ENCODE measurements at places on chromosomes 4 and X.

- no peak for DNase-seq
Observed at GRCh38 chr4:54737421-54737820, 79.7 kb downstream of the KIT start.

- no peak for DNase-seq
Observed at GRCh38 chrX:154542723-154543424, 3.8 kb downstream of the G6PD start.

- no peak for DNase-seq
Observed at GRCh38 chr4:79743014-79743413, 330.0 kb downstream of the ANTXR2 start.

DNA sequence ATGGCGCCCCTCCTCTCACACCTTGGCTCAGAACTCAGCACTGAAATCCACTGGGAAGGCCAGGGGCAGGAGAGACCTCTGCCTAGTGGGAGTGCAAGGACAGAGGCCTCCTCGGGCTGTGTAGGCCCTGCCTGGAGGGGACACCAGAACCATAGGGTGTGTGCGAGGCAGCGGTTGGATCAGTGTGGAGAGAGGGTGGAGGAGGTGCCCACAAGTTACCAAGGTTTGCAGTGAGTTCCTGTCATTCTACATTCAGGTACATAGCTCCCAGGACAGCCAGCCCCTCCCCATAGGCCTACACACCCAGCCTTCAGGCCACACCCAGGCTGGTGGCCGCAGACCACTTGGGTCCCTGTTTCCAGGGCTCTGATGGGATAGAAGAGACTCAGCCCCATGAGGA is 19.2 kb upstream of the SPON2 start:
- no peak for DNase-seq

DNA sequence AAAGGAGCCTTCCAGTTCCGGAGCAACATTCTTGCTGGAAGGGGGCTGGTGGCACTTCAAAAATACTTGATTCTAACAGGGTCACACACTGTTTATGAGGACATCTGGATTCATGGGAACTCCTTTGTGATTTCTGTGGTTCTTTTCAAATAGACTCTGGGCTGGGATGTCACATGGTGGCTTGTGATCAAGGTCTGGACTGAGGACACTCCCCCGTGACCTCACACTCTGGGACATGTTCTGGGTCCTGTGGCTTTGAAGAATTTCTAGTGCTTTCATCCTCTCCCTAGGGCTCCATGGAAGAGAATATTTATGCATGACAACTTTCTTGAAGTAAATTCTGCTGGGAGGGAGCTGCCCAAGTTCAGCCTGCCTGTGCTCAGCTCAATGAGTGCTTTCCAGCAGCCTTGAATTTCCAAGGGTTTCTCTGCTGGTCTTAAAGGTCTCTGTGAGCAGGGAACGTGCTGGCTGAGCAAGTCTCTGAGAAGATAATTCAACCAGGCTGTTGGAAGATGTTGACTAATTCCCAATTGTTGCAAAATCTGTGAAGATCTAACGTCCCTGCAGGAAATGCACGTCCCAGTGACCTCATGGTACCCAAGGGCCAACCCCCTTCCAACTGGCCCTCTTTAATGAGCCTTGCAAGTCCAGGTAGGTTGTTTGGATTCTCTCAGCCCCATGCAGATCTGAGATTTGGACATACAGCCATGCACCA is 36.3 kb downstream of the GPR143 start:
- no peak for DNase-seq

GRCh38 chr4:87916626-87917025 is 58.9 kb upstream of the SPP1 start:
- DNase-seq = no peak

DNA sequence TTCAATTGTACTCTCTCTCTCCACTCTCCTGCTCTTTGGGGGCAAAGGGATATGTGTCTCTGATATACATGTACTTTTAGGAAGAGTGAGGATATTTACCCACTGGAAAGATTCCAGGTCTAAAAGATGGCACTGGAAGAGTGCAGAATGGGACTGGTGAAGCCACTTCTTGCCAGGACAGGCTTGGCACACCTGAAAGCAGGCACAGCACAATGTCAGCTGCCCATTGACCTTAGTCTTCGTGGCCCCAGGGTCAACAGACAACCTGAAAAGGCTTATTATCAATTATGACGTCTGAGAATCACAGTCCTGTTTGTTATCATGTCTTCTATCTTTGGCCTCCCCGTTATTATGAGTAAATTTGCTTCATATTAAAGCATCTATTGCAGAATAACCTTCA is 86.7 kb upstream of the PAK3 start:
- no peak for DNase-seq

DNA sequence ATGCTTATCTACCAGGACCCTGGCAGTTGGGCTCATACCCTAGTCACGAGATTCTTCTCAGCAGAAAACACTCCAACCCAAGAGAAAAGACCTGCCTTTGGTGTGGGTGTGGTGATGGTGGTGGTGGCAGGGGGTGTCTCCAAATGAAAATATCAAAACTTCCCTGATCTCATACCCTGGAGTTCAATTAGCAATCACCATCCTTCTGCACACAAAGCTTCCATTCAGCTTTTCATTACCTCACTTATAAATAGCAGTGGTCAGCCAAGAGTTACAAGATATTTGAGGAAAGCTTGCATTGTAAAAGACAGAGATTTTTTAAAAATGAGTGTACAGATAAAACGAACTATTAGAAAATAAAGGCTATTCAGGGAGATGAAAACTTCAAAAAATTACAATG is 580.8 kb upstream of the MAGEB2 start:
- DNase-seq = no peak

- no peak for DNase-seq
Observed at GRCh38 chr4:42123071-42123644, 29.3 kb downstream of the BEND4 start.

GRCh38 chrX:67724359-67725110 is 180.7 kb downstream of the AR start:
- DNase-seq = no peak

GRCh38 chrX:153950127-153950526 is 5.7 kb upstream of the RENBP start:
- no peak for DNase-seq

DNA sequence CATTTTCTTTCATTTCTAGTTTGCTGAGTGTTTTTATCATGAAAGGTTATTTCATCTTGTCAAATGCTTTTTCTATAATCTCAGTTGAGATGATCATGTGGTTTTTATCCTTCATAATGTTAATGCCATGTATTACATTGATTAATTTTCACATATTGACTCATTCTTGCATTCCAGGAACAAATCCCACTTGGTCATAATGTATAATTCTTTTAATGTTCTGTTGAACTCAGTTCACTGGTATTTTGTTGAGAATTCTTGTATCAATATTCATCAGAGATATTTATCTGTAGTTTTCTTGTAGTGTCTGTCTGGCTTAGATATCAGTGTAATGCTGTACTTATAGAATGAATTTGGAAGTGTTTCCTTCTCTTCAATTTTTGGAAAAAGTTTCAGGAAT is 16.7 kb upstream of the LHFPL1 start:
- DNase-seq = no peak

GRCh38 chr4:15864651-15865566 is 73.6 kb downstream of the FGFBP1 start:
- DNase-seq = no peak

- no peak for DNase-seq
Observed at GRCh38 chrX:136528645-136529315, 3.2 kb upstream of the VGLL1 start.

GRCh38 chrX:54357414-54358377 is at the start of gene WNK3:
TSS of gene WNK3 (minus strand) at chrX:54358046.
- DNase-seq = peak; percentile 48

DNA sequence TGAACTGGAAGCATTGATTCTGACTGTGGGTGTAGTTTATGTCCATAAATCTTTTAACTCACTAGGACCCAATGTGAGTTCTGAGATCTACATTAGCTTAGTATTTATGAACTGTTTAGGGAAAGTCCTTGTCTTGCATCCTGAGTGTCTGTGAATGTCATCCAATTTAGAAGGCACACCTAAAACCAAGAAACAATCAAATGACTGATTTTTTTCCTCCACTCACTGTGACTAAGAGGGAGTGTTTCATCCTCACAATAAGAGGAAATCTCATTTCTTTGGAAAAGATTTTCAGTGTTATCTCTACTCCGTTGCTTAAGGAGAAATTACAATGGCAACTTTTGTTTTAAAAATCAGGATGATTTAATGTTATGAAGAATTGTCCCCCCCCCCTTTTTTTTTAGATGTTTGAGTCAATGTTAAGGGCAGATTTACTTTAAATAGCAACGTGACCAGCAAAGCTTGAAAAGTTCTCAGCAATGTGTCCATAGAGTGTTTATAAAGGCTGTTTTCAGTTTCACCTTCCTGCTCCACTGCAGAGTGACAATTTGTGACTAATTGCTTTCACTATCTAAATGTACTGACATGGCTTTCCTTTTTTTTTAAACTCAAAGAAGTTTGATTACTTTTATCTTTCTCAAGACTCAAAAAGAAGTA is 173.0 kb downstream of the SPCS3 start:
- DNase-seq = no peak

DNA sequence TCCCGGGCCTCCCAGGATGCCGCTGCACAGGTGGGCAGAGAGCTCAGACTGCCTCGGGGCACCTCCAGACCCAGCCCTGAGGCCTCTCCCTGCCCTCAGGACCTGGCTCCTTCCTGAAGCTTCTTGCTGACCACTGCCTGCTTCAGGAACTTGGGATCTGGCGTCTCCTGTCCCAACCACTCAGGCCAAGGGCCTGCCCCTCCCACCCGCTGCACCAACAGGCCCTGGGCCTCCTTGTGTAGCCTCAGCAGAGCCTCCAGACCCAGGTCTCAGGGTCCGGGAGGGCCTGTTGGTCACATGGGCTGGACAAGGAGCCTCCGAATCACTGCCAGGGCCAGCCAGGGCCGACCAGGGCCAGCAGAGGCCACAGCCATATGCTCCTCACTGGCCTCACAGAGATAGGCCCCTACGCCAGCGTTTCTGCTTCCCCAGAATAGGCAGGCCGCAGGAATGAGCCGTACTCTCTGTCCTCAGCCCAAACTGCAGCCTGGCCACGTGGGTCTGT is 2.8 kb downstream of the MXD4 start:
- DNase-seq = no peak

GRCh38 chrX:119041175-119041574 is 31.6 kb upstream of the CT47C1 start:
- DNase-seq = peak; percentile 60

GRCh38 chr4:120517966-120518365 is 404.6 kb downstream of the PRDM5 start:
- DNase-seq = peak; percentile 69

GRCh38 chr4:37805091-37805490 is 21.4 kb upstream of the PGM2 start:
- DNase-seq = no peak

DNA sequence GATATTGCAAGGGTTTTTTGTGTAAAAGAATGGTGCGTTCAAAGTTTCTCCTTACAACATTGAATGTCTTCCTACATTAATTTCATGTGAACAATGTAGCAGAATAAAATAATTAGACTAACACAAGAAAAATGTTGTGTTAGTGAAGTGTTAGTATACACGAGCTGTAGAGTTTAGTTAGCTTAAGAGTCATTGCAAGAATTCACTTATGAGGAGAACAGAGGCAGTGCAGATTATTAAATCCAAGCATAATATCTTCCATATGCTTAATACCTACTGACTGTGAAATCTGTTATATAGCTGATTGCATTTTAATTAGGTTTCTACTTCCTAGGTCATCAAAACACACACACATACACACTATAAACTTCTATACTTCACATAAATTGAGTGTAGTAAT is 959.0 kb downstream of the FAT4 start:
- DNase-seq = no peak

DNA sequence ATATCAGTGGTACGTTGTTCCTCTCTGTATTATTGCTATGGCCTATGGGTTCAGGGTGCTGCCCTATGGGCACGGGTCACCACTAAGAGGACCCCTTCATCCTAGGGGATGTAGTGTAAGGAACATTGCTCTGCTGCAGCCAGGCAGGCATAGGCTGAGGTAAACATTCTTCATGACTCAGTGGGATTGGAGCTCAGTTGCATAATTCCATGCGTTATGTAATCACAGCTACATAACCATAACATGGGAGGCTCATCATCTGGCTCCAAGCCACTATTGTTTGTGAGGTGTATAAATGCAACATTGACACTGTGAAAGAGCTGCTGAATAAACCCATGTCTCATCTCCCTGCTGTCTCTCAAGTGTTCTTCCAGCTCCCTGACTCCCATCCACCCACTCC is 375.2 kb downstream of the MAGEE1 start:
- DNase-seq = no peak
